Type B pancreatic cell (in vitro differentiated cells): ENCODE measurements at places on chromosomes 2 and 18.

DNA sequence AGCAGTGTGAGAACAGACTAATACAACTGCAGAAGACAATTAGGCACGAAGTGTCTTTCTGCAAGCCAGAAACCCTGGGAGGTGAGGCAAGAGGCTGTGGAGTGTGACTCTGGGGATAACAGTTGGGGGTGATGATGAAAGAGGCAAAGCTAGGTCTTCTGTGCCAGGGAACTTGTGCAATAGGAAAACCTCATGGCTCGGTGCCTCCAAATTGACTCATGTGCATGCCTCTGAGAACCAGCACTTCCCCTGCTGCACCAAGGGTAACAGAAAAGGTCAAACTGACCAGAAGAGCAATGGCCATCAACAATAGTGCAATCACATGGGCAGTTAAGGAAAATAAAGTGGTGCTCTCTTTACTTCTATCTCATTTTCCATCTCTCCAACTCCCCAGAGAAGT lies 136.4 kb downstream of the SCG2 start:
- DNase-seq, result no peak

DNA sequence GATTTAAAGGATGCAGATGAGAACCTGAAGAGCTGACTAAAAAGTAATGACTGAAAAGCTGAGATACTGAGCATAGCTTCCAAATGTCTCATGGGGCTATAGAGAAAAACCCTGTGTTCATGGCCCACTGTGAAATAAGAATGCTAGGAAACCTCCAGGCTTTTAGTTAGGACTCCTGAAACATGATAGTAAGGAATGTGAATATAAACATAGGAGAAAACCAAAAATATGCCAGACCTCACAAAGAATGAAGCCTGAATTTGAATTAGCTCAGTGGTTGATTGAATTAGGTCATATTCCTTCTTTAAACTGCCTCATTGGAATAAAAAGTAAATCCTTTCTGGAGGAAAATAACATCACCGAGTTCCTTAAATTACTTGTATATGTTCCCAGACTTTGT lies 194.5 kb upstream of the NXPH2 start:
- no peak for DNase-seq

GRCh38 chr18:3040173-3040572 lies 27.2 kb upstream of the LPIN2 start:
- no peak for DNase-seq

- DNase-seq, result no peak
Observed at GRCh38 chr2:9146646-9147045, 60.0 kb upstream of the ASAP2 start.

DNA sequence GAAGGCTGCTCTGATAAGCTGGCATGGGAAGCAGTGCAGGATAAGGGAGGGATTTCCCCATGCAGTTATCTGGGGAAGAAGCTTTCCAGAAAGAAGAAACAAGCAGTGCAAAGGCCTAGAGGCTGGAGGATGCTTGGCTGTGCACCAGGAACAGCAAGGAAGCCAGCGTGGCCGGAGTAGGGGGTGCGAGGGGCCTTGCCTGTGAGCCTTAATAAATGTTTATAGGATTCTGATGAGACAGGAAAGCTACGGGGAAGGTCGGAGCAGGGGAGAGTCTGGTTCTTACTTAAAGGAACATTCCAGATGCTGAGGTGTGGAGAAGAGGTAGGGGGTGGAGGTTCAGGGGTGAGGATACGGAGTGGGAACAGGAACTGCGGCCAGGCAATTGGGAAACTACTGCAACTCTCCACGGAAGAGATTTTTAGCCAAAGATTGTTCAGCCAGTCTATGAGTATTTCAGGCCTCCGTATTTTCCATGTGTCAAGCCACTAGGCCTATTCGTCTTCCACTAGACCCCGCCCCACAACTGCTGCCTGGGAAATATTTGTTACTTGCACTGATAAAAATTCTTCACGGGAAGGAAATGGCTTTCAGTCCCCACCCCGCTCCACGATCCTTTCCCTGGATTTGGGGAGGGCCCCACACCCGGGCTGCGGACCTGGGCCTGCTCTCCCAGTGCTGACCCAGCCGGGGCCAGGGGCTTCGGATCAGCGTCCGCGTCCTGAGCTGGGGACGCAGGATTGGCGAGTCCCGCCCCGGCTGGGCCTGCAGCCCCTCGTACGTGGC lies 516 bp downstream of the EIF2AK2 start:
- peak; percentile 81 for DNase-seq

DNA sequence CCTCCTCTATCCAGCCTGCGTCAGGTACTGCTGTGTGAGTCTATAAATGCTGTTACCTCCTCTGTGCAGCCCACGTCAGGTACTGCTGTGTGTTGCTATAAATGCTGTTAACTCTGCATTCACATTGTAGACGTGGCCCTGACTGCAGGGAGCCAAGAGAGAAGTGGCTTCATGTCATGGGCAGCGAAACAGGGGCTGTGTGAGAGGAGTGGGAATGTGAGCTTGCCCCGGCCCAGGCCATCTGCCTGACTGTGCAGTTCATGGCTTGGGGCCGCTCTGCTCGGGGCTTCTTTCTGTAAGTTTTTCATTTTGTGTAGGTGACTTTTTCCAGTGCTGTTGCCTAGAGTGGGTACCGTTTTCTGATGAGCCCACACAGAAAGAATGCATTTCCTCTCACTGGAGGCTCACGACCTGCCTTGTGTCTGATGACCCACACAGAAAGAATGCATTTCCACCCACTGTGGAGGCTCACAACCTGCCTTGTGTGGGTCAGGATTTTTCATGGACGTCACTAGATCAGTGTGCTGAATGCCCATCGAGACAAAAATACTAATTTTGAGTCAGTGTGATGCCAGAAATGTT lies 104.5 kb downstream of the SNTG2 start:
- no peak for DNase-seq

DNA sequence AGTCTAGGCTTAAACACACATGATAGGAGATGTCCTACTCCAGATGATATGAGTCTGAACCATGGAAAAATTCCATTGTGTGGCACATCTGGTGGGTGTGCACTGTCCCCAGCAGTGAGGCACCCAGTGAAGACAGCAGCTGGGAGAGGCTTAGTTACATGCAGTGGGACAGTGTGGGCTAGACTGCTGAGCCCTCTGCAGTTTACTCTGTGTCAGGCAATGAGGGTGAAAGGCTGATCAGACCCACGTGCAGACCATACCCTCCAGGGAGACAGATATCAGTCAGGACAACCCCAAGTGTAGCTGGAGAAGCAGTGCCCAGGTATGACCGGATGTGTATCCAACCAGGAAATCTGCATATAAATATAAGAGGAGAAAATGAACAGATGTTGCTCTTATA lies 13.4 kb downstream of the IL37 start:
- no peak for DNase-seq

DNA sequence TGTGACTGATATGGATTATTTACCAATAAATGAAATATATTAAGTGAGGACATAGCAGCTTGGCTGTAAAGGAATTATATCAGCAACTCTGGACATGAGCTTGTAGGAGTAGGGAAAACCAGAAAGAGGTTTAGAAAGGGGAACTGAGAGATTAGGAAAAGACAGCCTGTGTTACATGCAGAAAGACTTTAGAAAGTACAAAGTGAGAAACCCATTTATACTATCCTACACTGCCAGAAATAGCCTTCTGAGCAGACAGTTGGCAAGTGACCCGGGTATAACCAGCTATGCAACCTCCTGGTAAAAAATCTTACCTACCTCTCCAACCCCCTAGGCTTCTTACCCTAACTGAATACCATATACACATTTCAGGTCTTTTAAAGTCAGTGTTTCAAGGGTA lies 134.1 kb downstream of the ANKRD44 start:
- DNase-seq, result no peak

- DNase-seq, result no peak
Observed at GRCh38 chr2:152354909-152355308, 19.9 kb downstream of the FMNL2 start.

GRCh38 chr2:236194786-236195185 lies 26.6 kb upstream of the GBX2 start:
- DNase-seq, result no peak

DNA sequence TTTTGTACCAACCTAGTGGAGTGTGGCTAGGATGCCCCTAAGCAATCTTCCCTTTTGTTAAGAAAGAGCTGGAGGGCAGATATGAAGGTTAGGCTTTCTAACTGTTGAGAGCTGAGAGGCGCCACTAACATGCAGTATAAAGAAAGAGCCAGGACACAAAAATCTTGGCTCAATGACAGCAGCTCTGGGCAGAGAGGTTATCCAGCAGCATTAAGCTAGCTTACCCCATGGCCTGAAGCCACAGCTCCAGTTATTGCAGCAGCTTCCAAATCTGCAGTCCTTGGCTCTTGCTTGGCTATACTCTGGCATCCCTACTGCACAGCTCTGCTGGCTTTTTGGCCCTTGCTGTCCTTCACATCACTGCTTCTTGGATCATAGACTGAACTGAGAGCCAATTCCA lies 213.4 kb downstream of the GPD2 start:
- no peak for DNase-seq

DNA sequence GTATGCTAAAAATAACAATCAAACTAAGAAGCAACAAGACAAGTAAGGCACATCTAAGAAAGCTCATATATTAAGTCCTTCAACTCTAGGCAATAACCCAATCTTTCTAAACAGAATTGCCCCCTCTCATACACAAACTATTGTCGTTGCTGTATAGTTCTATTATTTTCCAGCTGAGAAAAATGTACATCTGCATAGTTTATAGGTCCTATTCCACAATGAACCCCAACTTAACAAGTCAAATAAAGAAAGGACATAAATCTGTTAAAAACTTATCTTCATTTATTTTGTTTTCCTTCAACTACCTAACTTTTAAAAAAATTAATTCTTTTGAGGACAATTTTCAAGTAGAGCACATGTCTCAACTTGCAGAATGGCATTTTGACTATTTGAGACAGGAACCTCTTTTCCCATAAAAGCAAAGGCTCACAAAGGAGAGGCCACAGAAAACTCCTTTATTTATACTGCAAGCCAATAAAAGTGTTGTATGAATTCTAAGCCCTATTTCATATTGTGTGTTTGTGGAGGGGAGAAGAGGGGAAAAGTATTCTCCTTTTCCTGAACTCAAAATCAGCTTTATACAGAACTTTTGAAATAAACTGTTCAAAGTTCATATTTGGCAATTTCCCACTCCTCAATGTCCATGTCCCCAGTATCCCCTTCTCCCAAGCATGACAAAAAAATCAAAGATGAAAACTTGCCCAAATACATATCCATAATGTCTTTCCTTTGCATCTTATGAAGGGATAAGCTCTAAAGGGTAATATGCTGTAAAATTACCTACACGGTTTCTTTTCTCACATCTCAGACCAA lies 37.4 kb downstream of the RTN4 start:
- DNase-seq, result no peak

- DNase-seq, result no peak
Observed at GRCh38 chr2:73889206-73889605, 3.6 kb upstream of the ACTG2 start.

GRCh38 chr2:233853883-233854240 lies 473 bp downstream of the HJURP start:
- DNase-seq, result no peak

DNA sequence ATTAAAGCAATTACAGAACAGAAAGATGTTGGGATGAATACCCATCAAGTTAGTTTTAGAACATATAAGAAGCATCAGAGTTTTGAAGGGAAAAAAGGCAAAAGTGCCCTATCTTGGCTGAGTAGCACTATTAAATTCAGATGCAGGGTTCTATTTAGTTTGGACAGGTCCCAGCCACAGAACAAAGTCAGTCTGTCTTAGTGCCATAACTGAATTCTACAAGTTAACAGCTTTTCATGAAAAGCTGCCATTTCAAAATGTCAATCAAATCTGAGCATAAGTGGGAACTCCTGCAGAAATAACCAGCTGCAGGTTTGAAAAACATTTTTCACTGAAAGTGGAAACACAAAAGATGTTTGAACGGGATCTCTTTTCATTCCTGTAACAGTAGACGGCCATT lies 160.4 kb downstream of the SRBD1 start:
- no peak for DNase-seq

DNA sequence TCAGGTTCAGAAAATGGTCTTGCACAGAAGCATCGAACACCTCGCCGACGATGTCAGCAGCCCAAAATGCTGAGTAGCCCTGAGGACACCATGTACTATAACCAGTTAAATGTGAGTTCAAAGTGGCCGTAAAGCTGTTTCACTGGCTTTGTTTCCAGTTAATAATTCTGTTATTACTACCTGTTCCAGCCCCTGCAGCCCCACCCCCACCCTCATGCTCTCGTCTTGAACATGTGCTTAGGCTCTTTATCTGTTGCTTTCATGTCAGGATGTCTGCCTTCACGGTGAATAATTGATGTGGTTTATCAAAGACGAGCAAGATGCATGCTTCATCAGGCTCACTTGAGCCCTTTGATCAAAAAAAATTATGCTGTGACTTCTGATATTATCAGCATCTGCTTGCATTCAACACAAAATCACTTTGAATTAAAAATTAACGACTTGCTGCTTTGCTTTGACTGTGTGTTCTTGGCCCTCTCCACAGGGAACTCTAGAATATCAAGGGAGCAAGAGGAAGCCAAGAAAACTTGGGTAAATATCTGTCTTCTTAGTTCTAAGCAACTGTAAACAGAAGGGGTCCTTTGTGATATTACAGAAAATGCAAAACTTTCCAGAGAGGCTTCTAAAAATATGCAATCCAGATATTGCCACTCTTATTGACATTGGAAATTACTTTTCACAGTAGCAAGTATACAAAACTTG lies 63.4 kb upstream of the SP5 start:
- no peak for DNase-seq

- no peak for DNase-seq
Observed at GRCh38 chr2:202278944-202279343, 13.4 kb downstream of the NOP58 start.

DNA sequence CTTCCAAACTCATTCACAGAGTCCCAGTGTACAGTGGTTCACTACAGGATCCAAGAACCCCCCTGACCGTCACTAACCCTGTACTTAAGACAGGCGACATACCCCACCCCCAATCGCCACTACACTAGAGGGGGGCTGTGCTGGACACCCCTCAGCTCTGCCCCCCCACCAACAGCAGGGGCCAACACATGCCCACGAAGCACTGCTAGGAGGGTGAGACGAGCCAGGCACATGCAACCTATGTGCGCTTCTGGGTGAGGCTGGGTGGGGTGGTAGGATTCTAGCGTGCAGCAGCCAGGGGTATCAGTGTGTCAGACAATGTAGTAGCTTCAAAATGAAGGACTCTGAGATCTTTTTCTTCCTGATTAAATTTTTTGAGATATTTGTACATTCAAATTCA lies 67.8 kb downstream of the UXS1 start:
- no peak for DNase-seq

- DNase-seq, result no peak
Observed at GRCh38 chr2:239386872-239387445, 13.9 kb downstream of the HDAC4 start.

- DNase-seq, result no peak
Observed at GRCh38 chr18:24530630-24531111, 70.2 kb downstream of the HRH4 start.

DNA sequence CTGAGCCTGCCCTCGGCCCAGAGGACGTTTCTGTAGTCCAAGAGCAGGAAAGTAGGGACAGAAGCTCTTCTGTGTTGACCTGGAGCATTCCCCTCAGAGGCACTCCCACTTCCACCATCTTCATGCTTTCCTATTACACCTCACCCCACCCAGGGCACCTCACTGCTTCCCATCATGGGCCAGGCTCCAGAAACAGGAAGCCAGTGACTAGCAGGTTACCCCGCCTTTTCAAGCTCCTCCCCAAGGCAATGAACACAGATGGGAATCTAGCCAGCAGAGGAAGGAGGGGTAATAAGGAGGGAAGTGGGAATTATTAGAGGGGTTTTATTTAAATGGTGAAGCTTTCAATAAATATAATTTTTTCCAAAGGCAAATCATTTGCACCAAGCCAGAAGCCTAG lies 308.8 kb upstream of the MGAT5 start:
- DNase-seq, result no peak

GRCh38 chr2:73131807-73132206 lies 19.1 kb upstream of the RAB11FIP5 start:
- no peak for DNase-seq

GRCh38 chr2:108534584-108535356 lies 500 bp downstream of the LIMS1 start:
- peak; percentile 74 for DNase-seq
